Stimulated activated CD4-positive, alpha-beta T cell treated with anti-CD3 and anti-CD28 coated beads, TNF-alpha, amount 100 ng/mL, for 24 hours (primary cell): ENCODE measurements at places on chromosomes 12 and 14.

DNA sequence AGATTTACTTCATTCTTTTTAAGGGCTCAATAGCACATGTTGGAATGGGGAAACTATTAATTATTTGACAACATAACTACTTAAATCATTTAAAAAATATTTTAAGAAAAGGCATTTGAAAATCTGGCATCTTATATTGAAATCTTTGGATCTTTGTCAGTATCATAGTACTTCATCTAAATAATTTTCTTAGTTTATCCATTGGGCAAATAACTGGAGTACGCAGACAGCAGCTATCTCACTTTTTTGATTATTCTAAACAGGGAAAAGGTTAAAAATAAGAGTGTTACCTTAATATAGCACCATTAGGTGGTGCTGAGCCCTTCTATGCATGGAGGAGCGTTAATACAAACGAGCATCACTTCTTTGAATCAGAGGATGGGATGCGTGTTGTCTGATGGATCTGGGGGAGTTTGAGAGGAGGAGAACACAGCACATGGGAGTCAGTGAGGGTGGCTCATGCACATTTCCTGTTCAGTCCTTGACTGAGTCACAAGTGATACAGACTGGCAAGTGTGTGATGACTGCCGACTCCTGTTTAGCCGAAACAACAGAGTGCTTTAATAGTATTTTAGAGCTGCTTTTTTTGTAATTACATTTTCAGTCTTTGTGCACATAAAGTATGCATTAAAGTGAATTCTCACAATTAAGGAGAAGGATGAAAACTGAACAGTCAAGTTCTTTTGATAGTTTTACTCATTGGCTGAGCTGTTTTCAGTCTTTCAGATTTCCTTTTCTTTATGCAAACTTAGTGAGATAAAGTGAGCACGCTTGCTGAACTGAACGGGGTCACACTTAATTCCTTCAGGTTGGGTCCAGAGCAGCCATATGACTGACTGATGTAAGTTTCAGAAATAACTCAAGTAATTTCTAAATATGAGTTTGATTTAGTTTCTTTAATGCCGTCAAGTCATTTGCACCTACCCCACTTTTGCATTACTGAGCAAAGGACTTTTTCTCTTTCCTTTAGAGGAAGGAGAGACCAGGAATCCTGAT, 92.7 kb downstream of the DIP2B start:
- peak; percentile 49 for DNase-seq

GRCh38 chr12:107332743-107333142, 239.4 kb upstream of the CRY1 start:
- no peak for DNase-seq

DNA sequence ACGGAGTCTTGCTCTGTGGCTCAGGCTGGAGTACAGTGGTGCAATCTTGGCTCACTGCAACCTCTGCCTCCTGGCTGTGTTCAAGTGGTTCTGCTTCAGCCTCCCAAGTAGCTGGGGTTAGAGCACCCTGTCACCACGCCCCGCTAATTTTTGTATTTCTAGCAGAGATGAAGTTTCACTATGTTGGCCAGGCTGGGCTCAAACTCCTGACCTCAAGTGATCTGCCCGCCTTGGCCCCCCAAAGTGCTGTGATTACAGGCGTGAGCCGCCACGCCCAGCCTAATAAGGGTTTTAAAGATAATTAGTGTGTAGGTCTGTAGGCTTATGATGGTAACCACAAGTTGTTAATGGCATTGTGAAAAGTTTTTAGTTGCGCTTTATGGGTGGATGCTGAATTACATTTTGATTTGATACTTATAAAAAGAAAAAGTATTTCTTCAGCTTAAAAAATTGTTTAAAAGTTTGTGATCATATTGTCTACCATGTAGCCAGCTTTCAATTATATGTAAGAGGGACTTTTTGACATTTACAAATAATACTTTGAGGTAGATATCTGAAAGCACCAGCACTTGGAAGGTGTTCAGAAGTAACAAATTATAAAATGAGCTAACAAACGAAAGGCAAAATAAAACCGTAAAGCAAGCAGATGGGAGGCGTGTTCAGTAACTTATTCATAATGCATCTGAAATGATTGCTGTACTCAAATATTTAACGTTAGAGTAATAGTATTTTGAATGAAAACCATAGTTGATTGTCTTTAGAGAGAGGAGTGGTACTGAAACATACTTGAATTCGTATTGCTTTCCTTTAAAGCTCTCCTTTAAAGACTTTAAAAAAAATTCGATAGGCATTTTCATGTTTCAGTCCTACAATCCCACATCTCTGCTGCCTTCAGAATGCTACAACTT, 37.1 kb downstream of the MDM2 start:
- no peak for DNase-seq

GRCh38 chr14:26887847-26888246, 290.0 kb upstream of the NOVA1 start:
- no peak for DNase-seq

- no peak for DNase-seq
Observed at GRCh38 chr12:48157889-48158370, 615 bp upstream of the ASB8 start.

- DNase-seq, result no peak
Observed at GRCh38 chr12:65494537-65494936, 216.1 kb downstream of the MSRB3 start.

- no peak for DNase-seq
Observed at GRCh38 chr12:49888461-49889151, 15.1 kb downstream of the FAIM2 start.

DNA sequence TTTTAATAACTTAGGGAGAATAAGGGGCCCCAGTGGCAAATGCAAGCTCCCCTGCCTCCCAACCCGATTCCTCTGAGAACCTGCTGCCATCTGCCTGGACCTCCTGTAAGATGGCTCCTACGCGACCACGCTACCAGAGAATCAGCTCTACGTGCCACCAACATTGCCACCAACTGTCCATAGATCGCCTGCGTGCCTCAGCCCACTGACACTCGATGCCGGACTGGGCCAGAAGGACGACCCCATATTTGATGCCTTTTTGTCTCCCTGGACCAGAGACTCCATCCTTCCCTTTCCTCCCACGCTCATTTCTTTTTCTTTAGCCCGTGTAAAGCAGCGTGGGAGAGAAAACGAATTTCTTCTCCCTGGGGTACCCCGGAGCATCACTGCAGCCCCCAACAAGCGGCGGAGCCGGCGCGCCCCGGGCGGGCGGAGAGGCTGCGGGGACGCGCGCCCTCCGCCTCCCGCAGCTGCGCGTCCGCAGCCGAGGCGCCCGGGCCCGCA, 565 bp upstream of the KLHL42 start:
- no peak for DNase-seq

GRCh38 chr12:50224026-50224692, 57.0 kb upstream of the CERS5 start:
- DNase-seq, result no peak

- DNase-seq, result no peak
Observed at GRCh38 chr14:41062826-41063225, 543.9 kb upstream of the LRFN5 start.

- no peak for DNase-seq
Observed at GRCh38 chr12:90280033-90280432, 571.4 kb upstream of the ATP2B1 start.

DNA sequence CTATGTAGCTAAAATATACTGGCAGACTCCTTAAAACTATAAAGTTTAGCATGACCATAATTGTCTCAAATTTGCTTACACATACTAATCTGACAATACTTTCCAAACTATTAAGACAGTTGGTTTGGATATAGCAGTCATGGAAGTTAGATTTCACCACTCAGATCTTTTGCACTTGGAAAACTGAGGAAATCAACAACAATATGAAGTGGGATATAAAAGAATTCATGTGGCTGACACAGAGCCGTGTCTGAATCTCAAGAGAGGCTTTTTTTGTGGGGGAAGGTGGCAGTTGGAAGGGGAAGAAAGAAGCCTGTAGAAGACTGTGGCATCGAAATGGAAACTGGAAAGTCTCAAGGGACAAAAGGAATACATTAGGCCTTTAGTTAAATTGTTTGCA, 166.6 kb upstream of the FLRT2 start:
- no peak for DNase-seq

GRCh38 chr12:4157122-4157521, 116.4 kb upstream of the CCND2 start:
- DNase-seq, result no peak

DNA sequence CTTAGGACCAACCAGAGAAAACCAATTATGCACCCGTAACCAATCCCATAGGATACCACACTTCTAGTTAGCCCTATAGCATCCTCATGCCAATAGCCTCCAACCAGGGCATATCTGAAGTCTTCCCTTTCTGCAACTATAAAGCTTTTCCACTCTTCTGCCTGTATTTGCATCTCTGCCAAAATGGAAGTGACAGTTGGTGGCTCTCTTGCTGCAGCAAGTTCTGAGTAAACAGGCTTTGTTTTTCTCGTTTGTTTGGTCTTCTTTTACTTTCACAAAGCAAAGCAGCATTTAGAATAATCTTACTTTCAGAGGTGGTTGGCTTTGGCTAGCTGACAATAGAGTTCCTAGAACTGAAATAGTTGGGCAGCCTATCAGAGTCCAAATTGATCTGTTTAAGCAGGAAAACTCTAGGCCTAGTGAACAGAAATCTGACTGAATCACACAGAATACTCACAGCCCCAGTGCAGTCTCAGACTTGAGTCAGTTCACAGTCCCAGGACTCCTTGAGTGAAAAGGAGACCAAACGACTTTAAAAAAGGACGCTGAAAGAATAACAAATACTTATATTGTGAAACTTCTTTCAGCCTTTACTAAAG, 1029.7 kb upstream of the LRFN5 start:
- DNase-seq, result no peak

GRCh38 chr14:38737686-38738407, 365.2 kb downstream of the SEC23A start:
- DNase-seq, result no peak

DNA sequence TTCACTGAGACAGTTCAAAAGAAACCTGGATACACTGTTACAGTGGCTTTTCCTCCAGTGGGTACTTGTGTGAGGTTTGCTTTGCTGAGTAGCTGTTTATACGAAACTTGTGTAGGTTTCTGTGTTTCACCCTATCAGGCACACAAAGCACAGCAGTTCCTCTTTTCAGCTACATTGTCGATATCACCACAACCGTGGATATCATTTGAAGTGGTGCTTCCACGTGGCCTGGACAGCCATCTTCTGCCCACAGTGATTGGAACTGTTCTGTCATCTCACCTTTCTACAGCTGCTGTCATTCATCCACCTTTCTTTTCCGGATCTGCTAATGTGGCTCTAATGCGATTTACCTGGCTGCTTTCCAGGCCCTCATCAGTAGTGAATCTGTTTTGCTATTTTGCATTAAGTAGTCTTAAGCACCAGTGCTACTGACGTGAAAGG, 368.8 kb downstream of the SYT1 start:
- no peak for DNase-seq

DNA sequence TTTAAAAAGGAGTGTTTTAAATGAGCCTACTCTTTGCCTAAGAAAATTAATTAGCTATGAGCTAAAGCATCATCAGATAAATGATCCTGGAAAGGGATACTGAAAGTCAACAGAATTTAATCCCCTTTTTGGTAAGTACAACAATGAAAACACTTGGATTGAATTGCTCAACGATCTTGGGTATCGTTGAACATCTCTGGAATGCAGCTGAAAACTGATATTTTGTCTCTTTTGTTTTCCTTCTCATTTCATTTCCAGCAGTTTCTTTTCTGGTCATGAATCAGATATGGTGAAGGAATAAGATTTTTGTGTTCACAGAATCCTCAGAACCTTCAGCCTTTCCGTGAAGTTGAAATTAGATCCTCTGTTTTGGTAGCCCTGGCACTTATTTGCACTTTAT, 771.2 kb downstream of the FSCB start:
- DNase-seq, result no peak

DNA sequence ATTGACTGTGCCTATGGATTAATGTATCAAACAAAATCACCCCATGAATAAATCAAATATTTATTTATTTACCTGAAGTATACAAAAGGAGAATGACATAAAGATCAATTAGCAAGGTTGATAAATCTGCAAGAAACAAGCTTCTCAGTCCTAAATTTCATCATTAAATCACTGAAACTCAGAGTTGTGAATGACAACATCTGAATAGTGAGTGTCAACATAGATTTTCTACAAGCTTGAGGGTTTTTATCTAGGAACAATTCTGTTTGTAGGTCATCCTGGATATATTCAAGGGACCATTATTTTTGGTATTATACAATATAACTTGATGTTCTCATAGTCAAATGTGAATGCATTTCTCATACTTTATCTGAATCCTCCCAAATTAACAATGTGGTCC, 17.4 kb upstream of the KLRF1 start:
- no peak for DNase-seq

- no peak for DNase-seq
Observed at GRCh38 chr12:26721800-26722199, 111.2 kb downstream of the ITPR2 start.

GRCh38 chr12:119175081-119175480, 3.6 kb upstream of the HSPB8 start:
- DNase-seq, result no peak

DNA sequence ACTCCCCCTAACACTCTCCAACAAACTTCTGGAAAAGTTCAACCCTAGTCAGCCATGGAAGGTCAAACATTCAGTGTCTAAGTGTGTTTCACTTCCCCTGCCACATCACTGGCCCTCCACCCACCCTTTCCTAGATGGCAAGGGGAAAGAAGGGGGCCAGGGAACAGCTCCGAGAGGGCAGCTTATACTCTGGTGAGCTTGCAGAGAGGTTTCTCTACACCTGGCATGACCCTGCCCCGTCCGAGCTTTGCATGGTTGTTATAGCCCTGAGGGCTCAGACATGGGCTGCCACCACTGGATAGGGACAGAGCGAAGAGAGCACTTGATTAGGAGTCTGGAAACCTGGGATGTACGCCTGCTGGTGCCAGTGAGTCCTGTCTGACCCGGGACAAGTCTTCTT, 4.0 kb downstream of the ACVRL1 start:
- no peak for DNase-seq
